Femur (tissue), 1 donor: ENCODE measurements at places on chromosomes 7 and 10.

DNA sequence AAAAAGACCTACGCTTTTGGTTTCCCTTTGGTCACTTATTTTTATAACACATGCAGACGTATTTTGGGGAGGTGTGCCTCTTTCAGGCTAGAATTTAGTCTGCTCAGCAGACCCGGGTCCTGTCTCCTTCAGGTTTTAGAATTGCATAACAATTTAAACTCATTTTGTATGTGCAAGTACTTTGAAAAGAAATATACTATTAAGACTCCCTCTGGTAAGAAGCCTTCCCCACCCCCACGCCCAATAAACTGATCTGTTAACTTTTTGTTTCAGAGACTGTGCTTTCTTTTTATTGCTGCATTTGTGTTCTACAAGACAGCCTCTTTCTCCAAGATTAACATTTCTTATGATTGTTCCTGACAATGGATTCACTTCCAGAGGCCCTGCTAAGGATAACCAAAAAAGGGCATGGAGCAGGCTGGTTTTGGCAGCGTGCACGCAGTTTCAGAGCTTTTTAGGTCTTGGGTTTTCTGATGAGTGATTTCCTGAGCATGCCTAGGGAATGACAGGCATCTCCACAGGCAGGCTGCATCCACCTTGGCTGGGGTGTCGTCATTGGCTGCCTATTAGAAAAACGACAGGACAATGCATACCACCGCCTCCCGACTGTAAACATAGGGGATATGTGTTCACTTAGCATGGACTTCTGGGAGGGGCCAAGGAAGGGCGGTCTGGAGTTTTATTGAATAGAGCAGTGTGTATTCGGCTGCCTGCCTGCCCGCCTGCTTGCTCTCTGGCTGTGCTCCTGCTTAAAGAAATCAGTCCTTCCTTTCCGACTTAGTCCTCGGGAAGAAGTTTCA lies at the start of gene CALD1:
TSS of gene CALD1 (plus strand) at position 694 of the 800 bp plus-strand sequence. CDS start 88,100 bp downstream, outside the sequence.
- peak; percentile 91 for DNase-seq

- no peak for DNase-seq
Observed at GRCh38 chr10:67934336-67934735, 49.9 kb downstream of the SIRT1 start.

GRCh38 chr10:9023206-9023605 lies 968.7 kb downstream of the GATA3 start:
- no peak for DNase-seq

- DNase-seq, result no peak
Observed at GRCh38 chr10:11667756-11668155, 56.3 kb upstream of the USP6NL start.

DNA sequence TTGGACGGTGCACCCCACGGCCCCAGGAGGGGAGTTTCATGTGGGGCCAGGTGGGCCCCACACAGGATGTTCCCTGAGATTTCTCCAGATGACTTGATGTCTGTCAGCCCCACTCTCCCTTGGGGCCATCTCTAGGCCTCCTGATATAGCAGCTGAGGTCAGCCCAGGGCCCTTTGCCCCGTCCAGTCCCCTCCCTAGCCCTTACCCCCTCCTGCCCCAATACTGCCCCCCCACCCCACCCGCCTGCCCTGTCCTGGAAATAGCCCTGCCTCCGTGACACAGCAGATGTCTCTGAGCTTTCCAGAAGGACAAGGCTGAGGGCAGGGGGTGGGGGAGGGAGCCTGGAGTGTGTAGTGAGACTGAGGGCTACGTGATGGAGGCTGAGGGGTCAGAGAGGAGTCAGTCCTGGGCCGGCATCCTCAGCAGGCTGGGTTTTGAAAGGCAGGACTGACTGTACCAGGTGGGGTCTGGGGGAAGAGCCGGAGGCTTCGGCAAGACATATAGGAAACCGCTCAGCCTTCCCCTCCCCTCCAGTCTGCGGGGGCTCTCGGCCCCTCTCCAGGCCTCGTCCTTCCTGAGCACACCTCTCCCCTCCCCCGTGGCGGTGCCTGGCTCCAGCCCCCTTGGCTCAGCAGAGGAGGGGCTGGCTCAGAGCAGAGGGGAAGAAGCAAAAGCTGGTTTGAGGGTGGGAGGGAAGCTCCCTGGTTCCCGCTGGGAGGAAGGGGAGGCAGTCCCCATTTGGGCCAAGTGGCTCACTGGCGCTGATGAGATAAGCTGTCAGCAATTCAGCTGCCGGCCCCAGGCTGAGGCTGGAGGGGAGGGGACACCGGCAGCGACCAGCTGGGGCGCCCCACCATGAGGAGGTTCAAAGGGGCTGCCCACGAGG lies 2.0 kb downstream of the FLNC start:
- DNase-seq, result peak; percentile 89

DNA sequence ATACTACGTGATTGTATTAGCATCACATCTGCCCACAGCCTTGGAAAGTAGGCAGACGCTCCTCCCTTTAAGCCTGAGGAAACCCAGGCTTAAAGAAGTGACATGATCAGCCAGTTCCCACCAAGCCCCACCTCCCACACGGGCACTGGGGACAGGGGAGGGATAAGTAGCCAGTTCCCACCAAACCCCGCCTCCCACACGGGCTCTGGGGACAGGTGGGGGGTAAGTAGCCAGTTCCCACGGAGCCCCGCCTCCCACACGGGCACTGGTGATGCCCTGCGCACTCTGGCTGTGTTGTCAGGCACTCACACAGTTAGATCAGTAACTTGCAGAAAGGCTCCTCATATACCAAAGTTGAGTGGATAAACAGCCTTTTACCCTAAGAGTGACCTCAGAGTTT lies 606.8 kb downstream of the PTPRN2 start:
- DNase-seq, result no peak

DNA sequence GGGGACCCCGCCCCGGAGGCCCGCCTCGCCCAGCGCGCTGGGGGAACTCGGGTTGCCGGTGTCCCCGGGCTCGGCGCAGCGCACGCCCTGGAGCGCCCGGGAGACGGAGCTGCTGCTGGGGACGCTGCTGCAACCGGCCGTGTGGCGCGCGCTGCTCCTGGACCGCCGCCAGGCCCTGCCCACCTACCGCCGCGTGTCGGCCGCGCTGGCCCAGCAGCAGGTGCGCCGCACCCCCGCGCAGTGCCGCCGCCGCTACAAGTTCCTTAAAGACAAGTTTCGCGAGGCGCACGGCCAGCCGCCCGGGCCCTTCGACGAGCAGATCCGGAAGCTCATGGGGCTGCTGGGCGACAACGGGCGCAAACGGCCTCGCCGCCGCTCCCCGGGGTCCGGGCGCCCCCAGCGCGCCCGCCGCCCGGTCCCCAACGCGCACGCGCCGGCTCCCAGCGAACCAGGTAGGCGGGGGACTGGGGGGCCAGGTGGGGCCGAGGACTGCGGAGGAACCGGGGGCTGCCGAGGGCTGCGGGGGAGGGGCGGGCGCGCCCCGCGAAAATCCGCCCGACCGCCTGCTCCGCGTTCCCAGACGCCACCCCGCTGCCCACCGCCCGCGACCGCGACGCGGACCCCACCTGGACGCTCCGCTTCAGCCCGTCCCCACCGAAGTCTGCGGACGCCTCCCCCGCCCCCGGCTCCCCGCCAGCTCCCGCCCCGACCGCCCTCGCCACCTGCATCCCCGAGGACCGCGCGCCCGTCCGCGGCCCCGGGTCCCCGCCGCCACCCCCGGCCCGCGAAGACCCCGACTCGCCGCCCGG lies 574 bp downstream of the UTF1 start:
- no peak for DNase-seq

GRCh38 chr7:5704534-5704922 lies 76.9 kb downstream of the RNF216 start:
- DNase-seq, result peak; percentile 88

DNA sequence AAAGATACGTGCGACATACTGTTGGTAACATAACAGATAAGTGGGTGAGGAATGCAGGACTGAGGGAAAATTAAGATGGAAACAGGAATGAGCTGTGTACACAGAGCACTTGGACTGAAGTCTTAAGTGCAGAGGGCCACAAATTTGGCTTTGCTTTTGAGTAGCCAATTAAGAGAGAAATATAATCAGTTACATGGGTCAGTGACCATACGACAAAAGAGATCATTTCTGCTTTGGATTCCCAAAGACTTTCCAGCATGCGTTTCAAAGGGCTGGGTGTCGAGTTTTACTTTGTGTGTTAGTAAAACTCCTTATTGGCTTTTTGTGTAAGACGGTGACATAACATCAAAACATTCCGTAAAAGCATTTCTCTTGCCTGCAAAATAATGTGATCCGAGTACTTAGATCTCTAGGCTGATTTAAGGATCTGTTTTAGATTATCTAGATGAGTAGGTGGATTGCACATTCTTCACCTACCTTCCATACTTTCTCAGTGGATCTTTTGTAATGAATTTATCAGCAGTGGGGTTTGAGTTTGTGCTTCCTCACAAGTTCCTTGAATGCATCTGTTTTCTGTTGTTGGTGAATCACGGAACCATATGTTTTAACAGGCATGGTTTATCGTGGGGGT lies 7.5 kb downstream of the RABGEF1 start:
- no peak for DNase-seq

- DNase-seq, result no peak
Observed at GRCh38 chr7:152176797-152177196, 151.3 kb downstream of the GALNT11 start.

DNA sequence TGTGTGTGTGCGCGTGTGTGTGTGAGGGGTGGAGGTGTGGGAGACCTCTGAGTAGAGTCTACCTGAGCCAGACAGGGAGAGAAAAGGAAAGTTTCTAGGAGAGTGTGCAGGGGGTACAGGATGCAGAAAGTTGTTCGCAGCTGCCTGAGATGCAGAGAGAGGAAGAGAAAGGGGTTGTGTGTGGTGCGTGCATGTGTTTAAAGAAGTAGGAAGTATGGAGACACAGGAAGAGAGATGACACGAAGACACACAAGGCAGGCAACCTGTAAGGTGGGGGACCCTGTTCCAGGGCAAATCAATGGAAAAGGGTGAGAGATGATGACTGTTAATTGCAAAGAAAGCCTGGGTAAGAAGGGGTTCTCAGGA lies 52.2 kb downstream of the C10orf105 start:
- DNase-seq, result no peak

DNA sequence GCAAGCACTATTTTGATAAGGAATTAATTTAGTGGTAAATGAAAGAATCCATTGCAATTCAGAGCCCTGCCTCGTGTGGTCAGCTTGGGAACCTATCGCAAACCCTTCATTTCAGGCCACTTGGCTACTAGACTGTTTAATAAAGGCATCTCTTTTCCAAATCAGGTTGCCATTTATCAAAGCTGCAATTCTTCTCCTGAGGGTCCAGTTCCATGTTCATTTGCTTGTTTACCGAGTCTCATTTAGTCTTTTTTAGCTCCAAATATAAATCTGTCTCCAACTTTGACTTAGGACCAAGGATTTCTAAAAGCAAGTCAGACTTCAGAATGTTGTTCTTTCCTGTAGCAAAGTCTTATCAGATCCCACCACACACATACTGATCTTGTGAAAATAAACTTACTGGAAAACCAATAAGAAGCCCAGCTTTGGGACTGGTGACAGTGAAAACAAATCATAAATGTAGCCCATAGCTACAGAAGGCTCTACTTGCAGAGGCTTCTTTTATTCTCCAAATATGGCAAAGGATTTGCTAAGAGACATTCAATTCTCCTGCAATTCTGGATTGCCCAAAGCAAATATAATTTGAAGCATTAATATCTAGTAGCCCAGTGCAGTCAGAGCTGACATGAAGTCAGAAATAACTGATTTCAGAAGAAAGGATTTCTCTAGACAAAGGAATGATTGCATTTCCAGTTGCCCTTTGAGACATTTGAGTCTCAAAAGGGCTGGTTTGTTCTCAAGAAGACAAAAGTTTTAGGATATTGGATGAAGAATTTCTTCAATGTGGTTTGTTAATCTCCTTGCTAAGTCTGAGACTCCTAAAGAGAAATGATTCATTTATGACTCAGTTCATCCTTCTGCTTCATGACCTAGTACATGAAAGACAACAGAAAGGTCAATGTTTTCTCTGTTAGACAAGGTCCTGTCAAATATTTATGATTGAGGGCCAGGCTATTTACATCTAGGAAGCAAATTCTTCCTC lies 28.0 kb downstream of the PPP1R3C start:
- DNase-seq, result no peak

DNA sequence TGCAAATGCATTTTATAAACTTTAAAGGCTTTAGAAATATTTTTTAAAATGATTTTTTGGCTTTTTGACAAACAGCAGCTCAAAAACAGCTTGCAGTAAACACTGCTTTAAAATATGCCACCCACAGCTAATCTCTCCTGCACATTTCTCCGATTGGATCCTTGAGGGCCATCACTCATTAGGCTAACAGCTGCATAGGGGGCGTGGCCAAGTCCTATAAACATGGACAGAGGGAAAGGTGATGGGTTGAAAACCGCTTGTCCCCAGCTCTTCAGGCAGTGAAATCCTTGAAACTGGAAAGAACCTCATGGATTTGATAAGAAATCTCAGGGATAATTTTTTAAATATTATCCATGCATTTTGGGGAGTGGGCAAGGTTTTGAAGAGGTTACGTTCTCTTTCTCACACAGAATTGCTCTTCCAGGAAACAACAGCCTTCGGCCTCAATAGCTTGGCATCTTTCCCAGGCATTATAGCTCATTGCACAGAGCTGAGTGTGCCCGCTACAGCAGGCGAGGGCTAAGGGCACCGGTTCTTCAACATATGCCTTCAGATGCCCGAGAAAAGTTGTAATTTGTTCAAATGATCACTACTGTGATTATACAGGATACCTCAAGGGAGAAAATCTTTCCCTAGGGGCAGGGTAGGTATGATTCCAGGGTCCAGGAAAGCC lies 1.7 kb downstream of the PLEKHS1 start:
- DNase-seq, result no peak

DNA sequence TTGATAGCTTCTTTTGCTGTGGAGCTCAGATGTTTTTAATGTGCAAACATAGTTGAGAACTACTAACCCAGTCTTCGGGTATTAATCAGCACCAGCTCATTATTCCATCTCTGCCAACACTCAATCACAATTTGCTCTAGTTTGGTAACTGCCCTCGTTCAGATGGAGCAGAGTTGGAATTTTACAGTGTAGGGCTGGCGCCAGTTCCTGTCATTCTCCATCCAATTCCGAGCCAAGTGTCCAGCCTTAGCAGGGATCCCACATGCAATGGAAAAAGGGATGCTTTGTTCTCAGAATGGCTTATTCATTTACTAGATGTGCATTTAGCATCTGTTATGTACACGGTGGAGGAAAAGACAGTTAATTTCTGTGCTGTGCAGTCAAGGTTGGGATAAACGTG lies 504.5 kb upstream of the GALNT17 start:
- DNase-seq, result no peak

GRCh38 chr7:112985377-112985987 lies 101.1 kb downstream of the GPR85 start:
- no peak for DNase-seq

- no peak for DNase-seq
Observed at GRCh38 chr7:145718129-145718528, 398.5 kb upstream of the CNTNAP2 start.
